SK-N-SH (cell line): ENCODE measurements at places on chromosomes 13 and 19. TPM values are rescaled to one million over a fixed set of nuclear protein-coding genes. Genes with fewer than 3 reads are reported as not detected.

ADGRE2 gene
- 0.02 TPM in 1 of 2 replicates, not detected in the other for polyA plus RNA-seq

DCT gene
- 0.03 and 0.11 TPM in 2 replicates for polyA plus RNA-seq

MUC16 gene
- polyA plus RNA-seq, result not detected in 2 replicates

RYR1 gene
- polyA plus RNA-seq, result under 0.01 TPM in 2 replicates

TLE2 gene
- 1.7 and 2.3 TPM in 2 replicates for polyA plus RNA-seq

CAPS gene
- polyA plus RNA-seq, result 13.4 and 17.3 TPM in 2 replicates
